ENCODE measurements at places on chromosomes 16 and 17.

DNA sequence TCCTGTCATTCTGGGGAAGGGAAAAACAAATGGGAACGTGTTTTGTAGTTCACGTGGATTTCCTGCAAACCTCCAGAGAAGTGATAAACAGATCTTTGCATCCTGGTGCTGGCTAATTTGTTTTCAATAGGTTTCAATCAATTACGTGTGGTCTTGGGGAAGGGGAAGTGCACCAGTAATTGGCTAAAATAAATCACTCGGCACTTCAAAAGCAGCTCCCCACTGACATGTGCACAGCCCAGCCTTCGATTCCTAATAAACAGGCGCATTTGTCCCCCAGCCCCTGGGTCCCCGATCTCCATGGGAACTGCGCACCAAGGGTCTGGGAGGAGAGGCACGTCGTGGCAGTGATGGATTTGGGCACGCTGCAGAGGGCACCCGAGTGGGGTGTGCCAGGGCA lies 112.9 kb upstream of the GSE1 start:
- DNase-seq: no peak

GRCh38 chr17:46817151-46817900 lies 1.2 kb downstream of the WNT3 start:
- DNase-seq: no peak

- DNase-seq: no peak
Observed at GRCh38 chr16:77262971-77263370, 63.8 kb downstream of the SYCE1L start.

- no peak for DNase-seq
Observed at GRCh38 chr16:72043058-72043457, 11.2 kb upstream of the HP start.

DNA sequence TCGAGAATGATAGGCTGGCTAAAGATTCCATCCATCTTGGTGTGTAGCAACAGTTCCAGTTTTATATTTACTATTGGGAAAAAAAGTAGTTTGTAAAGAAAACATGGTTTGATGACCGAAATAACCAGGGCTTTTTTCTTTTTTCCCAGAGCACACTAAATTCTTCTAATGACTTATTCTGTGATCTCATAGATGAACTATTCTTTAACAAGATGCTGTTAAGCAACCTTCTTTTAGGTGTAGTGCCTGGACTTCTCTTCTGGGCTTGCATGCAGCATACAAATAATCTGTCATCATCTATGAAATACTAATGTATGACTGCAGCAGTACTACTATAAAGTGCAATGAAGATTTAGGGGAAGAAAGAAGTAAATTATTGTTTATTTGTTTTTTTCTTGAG lies 11.0 kb upstream of the CAPNS2 start:
- DNase-seq: no peak

DNA sequence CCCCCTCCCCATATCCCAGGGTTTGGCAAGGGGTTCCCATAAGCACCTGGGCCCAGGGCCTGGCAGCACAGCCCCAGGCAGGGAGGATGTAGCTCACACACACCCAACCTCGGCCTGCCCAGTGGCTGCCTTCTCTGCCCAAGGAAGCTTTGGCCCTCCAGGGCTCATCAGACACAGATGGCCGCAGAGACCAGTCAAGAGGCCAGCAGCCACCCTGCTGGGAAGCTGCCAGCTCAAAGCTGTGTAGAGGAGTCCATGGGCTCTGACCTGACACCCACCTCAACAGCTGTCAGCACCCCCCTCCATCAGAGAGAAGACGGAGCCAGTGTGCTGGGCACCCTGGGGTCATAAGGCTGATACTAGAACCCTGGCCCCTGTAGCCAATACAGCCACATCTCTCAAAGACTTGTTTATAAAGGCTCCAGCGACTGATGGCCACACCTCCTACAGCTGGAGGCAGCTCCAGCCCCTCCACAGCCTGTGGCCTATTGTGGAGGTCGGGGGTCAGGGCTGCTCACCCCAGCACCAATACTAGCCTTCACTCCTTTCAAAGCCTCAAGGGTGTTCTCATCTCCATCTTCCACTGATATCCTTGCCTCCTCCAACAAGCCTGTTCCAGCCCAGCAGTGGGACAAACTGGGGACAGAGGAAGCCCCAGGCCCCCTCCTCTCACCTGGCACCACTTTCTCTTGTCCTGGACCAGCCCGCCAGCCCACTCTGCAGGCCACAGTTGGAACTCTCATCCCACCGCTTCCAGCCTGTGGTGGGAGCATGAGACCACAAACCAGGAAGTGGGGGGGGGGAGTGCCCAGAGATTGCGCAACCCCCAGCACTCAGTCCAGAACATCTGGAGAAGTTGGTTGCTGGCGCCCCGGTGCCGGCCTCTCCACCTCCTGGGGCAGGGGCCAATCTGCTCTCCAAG lies 2.2 kb upstream of the MPG start:
- DNase-seq: no peak

GRCh38 chr17:72931163-72931562 lies 161.3 kb downstream of the SLC39A11 start:
- no peak for DNase-seq

DNA sequence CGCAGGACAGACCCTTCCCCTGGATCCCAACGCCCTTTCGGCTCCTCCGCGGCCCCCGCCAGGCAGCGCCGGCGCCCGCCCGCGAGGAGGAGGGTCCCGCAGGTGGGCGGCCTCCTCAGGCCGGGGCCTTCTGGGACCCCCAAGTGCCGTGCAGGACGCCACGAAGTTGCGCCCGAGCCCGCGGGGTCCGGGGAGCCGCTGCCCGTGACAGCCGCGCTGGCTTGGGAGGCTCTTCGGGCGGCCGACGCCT lies 504 bp downstream of the ERN1 start:
- no peak for DNase-seq

Data from T-cell (primary cell).